T-helper 2 cell (primary cell): ENCODE measurements at places on chromosomes 4 and X.

GRCh38 chr4:169621731-169622492, 1.5 kb downstream of the CLCN3 start:
- no peak for DNase-seq

DNA sequence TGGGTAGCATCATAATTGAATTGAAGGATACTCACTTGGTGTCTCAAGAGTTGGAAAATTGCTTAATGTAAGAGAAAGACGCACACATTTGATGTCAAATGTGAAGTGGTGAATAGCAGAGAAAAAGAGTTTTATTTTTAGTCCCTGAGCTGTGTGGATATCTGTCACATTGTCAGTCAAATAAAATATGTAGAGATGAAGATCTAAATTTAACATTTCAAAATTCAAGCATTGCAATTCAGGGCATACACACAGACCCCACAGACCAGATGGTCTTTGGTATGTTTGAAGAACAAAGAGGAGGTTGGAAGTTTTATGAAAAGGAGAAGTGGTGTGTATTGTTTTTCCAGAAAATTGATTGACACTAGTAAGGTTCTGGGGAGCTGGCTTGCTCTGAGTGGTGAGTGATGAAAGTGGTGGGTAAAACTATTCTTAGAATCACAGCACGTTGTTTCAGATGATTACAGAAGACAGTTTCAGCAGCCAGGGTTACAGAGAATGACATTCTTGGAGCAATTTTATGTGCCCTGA, 44.9 kb upstream of the BBS12 start:
- DNase-seq, result no peak

GRCh38 chr4:11427121-11427996, 1.3 kb downstream of the HS3ST1 start:
- no peak for DNase-seq

DNA sequence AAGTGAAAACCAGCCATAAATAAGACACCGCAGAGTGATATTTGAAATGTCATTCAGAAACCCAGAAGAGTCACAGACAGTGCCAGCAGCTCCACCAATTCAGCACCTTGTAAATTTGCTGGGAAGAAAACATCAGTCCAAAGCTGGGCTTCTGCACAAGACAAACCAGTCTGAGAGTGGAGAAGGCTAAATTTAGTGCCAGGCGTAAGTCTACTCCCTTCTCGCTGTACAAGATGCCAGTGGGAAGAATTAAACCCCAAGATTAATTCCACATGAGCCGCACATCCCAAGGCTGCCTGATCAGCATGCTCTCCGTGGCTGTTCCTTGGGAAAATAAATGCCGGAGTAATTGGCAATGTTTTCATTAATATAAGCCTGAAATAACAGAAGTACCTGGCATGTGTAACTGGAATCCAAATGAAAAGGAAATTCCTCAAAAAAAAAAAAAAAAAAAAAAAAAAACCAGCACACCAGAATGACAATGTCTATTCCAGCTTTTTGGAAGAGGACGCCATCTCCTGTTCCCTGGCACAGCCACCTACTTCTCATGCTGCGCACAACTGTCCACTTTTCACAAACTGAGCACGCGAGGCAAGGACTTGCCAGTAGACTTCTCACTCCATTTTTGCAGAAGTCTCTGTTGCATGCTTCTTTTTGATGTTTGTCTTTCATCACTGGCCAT, 95.5 kb downstream of the NSUN7 start:
- no peak for DNase-seq

- DNase-seq, result no peak
Observed at GRCh38 chr4:2732526-2732925, 23.6 kb downstream of the TNIP2 start.
